Naive thymus-derived CD8-positive, alpha-beta T cell (primary cell): ENCODE measurements at places on chromosomes 12 and 14. TPM values are rescaled to one million over a fixed set of nuclear protein-coding genes. Genes with fewer than 3 reads are reported as not detected.

GRCh38 chr14:34234258-34234657 is 227.8 kb downstream of the SPTSSA start:
- DNase-seq: no peak
- H3K4me1 ChIP-seq: no peaks in the 10 kb centered on the region
- H3K27me3 ChIP-seq: peaks cover 17% of the 10 kb centered on the region
- no peaks in the 10 kb centered on the region for H3K36me3 ChIP-seq

DNA sequence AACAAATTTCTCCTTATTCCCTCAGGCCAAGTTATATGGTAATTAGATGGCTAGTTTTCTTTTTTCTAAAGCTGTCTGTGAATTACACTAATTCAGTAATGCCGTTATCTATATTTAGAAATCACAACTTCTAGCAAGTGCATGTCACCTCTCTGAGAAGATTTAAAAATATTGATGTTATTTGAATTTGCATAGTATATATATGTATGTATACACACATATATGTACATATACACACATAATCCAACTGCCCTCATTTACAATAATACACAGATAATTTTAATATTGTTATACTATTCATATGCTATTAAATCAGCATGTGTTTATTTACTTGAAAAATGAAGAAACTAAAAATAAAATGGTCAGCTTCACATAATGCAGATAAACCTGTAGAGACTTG is 563.9 kb downstream of the SLC16A7 start:
- no peak overlapping the region for H3K4me3 ChIP-seq
- no peaks in the 10 kb centered on the region for H3K4me1 ChIP-seq
- no peak overlapping the region for H3K27ac ChIP-seq
- H3K36me3 ChIP-seq: no peaks in the 10 kb centered on the region
- no peaks in the 10 kb centered on the region for H3K27me3 ChIP-seq

- peak overlapping the region; percentile 78 for H3K4me3 ChIP-seq
- DNase-seq: no peak
- H3K27me3 ChIP-seq: peaks cover 4% of the 10 kb centered on the region
- no peaks in the 10 kb centered on the region for H3K36me3 ChIP-seq
- H3K27ac ChIP-seq: peak overlapping the region; percentile 9
- peaks cover 9% of the 10 kb centered on the region for H3K4me1 ChIP-seq
Observed at GRCh38 chr12:47989666-47990065, 14.6 kb downstream of the COL2A1 start.

- H3K4me3 ChIP-seq: no peak overlapping the region
- no peaks in the 10 kb centered on the region for H3K27me3 ChIP-seq
- H3K36me3 ChIP-seq: no peaks in the 10 kb centered on the region
- DNase-seq: no peak
- H3K27ac ChIP-seq: no peak overlapping the region
Observed at GRCh38 chr12:6112004-6112403, 12.5 kb downstream of the VWF start.

- H3K4me3 ChIP-seq: peak overlapping the region; percentile 75
- H3K27ac ChIP-seq: peak overlapping the region; percentile 86
- no peaks in the 10 kb centered on the region for H3K27me3 ChIP-seq
- H3K4me1 ChIP-seq: peaks cover 36% of the 10 kb centered on the region
Observed at GRCh38 chr12:92210071-92210470, 64.4 kb upstream of the BTG1 start.

DNA sequence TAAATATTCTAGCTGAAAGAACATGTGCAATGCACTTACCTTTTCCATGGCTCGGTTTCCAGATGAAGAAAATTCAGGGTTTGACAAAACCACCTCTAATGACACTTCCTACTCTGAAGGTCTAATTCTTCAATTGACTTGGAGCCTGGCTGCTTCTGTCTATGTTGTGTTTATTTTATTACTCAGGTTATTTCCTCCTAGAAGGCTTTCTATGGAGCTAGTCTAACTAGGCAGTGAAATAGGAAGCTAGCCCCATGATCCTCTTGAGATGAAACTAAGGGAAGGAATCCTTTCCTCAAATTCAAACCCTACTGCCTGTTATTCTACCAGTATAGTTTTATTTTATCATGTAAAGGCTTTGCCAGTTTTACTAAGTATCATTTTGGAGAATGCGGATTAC is 20.9 kb upstream of the IFNG-AS1 start:
- H3K4me1 ChIP-seq: peaks cover 11% of the 10 kb centered on the region
- H3K27me3 ChIP-seq: no peaks in the 10 kb centered on the region
- H3K36me3 ChIP-seq: no peaks in the 10 kb centered on the region

DNA sequence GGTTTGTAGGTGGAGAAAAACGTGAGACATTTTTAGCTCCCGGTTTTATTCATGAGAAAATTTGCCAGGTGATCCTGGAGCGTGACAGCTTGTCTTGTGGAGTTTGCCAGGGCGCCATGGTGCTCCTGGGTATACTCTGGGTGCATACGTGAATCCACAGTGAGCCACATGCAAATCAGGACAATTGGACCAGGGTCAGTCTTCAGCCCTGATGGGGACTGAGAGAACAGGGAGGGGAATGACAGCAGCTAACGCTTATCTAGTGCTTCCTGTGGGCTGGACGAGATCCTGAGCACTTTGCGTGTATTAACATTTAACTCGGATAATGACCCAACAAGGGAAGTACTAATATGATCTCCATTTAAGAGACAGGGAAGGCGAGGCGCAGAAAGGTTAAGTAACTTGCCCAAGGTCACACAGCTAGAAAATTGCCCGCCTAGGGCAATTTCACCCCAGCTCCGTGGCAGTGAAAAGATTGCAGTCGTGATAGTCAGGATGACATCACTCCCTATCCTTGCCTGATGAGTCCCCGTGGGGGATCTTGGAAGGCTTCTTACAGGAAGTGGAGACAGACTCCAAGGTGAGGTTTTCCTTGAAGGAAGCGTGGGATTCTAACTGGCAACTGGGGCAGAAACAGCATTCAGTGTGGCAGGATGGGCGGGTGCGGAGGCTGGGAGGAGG is 118.4 kb upstream of the NCOR2 start:
- no peak overlapping the region for H3K4me3 ChIP-seq
- H3K4me1 ChIP-seq: peaks cover 36% of the 10 kb centered on the region
- H3K27ac ChIP-seq: no peak overlapping the region

- peaks cover 42% of the 10 kb centered on the region for H3K36me3 ChIP-seq
- peak within 1 kb of the TSS; percentile 89 for H3K4me3 ChIP-seq
- H3K27ac ChIP-seq: peak within 1 kb of the TSS; percentile 93
- H3K27me3 ChIP-seq: no peaks in the 10 kb centered on the region
- peak; percentile 81 for DNase-seq
Observed at GRCh38 chr14:24171422-24172260, at the start of gene REC8. TSS of gene REC8 (plus strand) at chr14:24172080. CDS start at chr14:24172553, 473 bp downstream.

DNA sequence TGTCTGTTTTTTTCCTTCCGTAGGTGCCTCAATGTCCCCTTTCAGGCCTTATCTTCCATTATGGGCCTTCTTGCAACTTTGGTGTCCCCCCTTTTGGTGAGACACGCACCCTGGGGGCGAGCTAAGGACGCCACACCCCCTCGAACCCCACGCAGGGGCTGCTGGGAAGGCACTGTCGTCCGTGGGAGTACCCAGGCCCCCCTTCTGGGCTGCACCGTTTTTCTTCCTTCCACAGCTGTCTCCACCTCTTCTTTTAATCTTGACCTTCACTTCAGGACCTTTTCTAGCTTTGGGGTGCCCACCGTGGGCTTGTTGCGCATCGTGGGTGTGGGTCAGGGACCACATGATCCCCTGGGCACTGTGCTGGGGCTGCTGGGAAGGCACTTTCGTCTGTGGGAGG is 271.8 kb downstream of the ALG10 start:
- no peak for DNase-seq
- H3K4me3 ChIP-seq: no peak overlapping the region
- H3K36me3 ChIP-seq: peaks cover 9% of the 10 kb centered on the region
- H3K4me1 ChIP-seq: no peaks in the 10 kb centered on the region
- no peaks in the 10 kb centered on the region for H3K27me3 ChIP-seq

GRCh38 chr14:79436335-79436734 is 775.0 kb downstream of the DIO2 start:
- DNase-seq: no peak
- H3K4me3 ChIP-seq: no peak overlapping the region
- no peaks in the 10 kb centered on the region for H3K27me3 ChIP-seq
- no peaks in the 10 kb centered on the region for H3K36me3 ChIP-seq

DNA sequence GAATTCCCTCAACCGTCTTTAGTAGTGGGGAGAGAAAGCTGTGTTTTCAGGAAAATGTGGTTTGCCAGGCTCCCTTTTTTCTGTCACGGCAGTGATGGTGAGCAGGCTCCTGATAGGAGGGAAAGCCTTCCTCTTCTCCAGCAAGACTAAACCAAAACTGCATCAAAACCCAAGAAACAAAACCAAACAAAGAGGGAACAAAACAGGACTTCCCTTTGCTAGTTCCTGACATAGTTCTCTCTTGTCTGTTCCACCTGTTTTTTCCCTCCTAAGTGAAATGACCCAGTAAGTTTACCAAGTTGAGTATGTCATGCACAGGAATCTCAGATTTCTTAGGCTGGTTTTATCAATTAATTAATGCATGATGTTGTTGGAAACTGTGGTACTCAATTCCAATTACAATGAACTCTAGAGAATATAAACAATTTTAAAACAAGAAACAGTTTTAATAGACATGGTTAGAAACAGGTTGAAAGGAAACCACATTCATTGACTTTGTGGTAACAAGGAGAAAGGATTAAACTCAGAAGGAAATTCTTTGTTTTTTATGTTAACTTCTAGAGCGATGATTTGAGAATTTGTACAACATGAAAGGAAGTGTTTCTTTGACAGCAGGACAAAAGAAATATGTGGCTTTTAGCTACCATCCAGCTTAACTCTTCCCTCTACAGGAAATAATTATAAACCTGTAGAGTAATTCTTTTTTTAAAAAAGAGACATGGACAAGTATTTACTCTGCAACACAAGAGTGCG is 23.0 kb upstream of the CSRP2 start:
- no peak for DNase-seq
- H3K27me3 ChIP-seq: no peaks in the 10 kb centered on the region
- H3K4me3 ChIP-seq: peak overlapping the region; percentile 72
- no peak overlapping the region for H3K27ac ChIP-seq
- H3K4me1 ChIP-seq: peaks cover 11% of the 10 kb centered on the region

GRCh38 chr12:91677556-91677955 is 468.1 kb downstream of the BTG1 start:
- DNase-seq: no peak
- H3K4me1 ChIP-seq: peaks cover 5% of the 10 kb centered on the region
- no peak overlapping the region for H3K4me3 ChIP-seq
- H3K36me3 ChIP-seq: no peaks in the 10 kb centered on the region

DNA sequence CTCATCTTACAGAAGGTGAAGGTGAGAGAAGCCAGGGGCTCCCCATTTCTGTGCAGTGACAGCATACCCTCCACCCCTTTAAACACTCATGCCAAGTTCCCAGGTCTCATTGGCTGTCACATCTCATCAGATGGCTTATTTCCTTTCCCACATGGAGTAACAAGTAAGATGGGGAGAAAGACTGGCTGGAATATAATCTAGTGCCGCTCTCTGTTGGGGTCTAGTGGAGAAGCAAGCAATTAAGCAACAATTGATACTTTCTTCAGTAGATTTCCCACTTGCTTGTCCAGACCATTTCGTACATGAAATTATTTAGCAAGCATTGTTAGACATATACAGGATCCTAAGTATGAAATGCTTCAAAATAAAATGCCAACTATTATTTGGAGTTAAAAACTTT is 92.2 kb downstream of the SLC5A8 start:
- H3K27ac ChIP-seq: no peak overlapping the region
- no peak overlapping the region for H3K4me3 ChIP-seq
- H3K36me3 ChIP-seq: no peaks in the 10 kb centered on the region
- no peaks in the 10 kb centered on the region for H3K27me3 ChIP-seq

The BATF gene
- total RNA-seq: 5.5 TPM

The UBC gene
- 788 TPM for total RNA-seq

The NOVA1 gene
- total RNA-seq: 0.55 TPM

The OTX2 gene
- total RNA-seq: not detected

The MUCL1 gene
- not detected for total RNA-seq

The FOXM1 gene
- not detected for total RNA-seq

The SIVA1 gene
- total RNA-seq: 75.4 TPM

The GDF3 gene
- total RNA-seq: not detected

The TAS2R9 gene
- total RNA-seq: not detected

The CLMN gene
- total RNA-seq: 2.2 TPM

The SIX1 gene
- total RNA-seq: not detected

The TAS2R43 gene
- 1.4 TPM for total RNA-seq
